ENCODE measurements at places on chromosomes 1 and 21.

DNA sequence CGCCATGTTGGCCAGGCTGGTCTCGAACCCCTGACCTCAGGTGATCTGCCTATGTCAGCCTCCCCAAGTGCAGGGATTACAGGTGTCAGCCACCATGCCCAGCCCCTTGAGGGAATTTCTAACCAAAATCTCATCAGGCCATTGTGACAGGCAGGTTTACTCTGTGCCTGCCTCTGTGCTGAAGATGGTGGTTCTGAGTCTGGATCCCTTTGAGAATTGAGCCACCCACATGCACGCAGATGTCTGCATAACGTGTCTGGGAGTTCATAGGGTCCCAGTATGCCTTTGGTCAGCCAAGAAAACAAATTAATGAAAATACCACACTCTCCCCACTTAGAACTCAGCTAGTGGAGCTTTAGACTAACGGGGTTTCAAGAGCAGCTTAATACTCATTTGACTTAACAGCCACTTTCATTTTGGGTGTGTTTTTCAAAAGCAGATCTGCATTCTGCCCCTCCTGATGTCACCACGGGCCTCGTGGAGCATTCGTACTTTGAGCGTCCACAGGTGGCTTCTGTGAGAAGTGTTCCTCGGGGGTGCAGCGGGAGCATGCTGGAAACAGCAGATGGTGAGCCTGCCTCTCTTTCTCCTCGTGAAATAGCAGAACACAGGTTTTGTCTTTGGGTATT is 45.3 kb downstream of the DIP2A start:
- DNase-seq: no peak

DNA sequence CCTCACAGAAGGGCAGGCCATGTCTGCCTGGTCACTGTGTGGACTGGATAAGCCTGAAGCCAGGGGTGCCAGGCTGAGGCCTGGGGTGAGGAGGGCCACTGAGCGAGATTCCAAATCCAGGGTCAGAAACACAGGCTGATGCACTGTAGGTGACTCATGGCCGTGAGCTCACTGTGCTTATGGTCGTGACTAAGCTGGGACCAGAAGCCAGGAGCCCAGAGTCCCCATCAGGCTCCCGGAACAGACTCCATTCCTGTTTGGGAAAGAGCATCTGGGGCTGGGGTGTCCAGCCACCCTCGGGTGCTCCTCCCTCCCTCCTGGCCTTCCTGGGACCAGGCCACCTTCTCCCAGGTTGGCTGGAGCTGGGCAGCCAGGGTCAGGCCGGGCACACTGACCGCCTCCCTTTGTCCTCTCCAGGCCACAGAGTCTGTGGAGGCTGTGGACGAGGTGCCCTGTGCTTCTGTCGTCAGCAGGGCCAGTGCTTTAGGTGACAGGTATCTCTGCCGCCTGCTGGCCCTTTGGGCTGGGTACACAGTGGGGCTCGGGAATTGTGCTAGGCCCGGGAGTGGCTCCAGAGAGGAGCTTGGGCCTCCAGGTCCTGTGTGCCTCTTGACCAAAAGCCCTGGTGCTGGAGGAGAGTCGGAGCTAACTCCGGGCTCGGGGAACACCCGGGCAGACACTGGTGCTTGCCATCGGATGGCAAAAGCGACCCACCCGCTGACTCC is 36.7 kb downstream of the AJAP1 start:
- peak; percentile 60 for DNase-seq

DNA sequence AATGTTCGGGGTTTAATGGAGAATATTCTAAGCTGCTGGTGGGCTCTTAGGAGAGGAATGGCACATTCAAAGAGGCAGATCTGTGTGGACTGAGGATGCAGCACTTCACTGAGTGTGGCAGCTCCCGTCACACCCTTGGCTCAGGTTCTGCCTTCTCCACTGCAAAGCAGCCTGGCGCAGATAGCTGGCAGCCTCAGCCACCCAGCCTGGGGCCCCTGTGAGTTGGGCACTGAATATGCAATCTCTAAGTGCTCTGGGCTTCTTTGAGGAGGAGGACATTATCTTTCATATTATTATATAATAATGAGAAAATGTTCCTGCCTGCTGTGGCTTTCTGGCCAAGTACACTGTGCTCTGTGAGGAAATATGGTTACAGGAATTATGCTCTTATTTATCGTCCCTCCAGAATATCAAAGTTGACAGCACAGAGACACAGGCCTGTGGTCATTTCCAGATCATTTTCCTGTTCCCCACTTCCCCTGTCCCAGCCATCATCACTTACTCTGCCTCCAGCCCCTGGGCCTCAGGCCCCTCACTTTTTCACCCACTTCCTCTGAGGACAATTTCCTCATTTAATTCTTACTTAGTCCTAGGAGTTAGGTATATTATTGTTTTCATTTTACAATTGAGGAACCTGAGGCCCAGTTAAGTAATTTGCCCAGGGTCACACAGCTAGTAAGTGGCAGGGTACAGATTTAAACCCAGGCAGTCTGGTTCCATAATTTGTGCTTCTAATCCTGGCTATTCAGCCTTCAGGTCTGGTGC is 53.6 kb downstream of the MAB21L3 start:
- no peak for DNase-seq

GRCh38 chr1:107806902-107807301 is 158.1 kb downstream of the VAV3 start:
- no peak for DNase-seq

DNA sequence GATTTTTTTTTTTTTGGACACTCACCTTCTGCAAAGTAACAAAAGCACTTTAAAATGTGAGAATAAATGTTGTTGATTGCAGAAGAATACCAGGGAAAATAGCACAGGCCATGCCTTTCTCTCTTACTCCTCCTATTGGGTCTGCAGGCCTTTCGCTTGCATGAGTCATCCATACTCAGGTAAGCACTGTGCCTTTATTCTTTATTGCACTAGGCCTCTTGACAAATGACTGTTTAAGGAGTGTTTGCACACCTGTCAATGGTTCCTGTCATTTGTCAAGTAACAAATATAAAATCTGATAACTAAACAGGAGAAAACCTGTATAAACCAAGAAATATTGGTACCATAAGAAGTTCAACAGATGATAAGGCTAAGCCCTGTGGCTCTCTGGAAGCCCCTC is 106.5 kb downstream of the RGS7 start:
- peak; percentile 3 for DNase-seq

DNA sequence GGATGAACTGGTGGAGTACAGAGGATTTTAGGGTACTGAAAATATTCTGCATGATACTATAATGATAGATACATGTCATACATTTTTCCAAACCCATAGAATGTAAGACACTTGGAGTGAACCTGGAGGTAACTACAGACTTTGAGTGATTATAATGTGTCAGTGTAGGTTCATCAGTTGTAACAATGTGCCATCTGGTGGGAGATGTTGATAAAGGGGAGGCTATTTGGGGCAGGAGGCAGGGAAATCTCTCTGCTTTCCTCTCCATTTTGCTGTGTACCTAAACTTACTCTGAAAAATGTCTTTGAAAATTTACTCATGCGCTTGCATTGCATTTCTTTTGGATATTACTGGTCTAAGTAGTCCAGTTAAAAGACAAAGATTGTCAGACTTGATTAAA is 35.2 kb downstream of the PTBP2 start:
- no peak for DNase-seq

GRCh38 chr1:205107327-205107726 is 14.5 kb downstream of the RBBP5 start:
- no peak for DNase-seq

DNA sequence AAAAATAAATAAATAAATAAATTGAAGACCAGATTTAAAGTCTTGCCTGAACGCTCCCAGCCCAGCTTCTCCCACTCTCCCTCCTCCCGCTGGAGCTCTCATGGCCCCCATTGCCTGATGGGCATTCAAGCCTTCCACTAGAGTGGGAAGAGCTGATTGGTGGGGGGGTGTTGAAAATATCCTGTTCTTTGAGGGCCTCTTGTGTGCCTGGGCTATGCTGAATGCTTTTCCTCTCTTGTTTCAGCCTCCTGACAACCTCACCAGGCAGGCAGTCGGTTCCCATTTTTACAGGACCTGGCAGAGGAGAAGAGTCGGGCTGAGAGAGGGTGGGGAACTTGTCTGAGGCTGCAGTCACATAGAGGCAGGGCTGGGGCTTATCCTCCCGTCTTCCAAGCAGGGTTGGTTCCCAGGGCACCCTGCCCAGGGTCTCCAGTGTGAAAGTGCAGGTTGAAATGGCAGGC is 59.2 kb upstream of the SSBP3 start:
- DNase-seq: no peak

DNA sequence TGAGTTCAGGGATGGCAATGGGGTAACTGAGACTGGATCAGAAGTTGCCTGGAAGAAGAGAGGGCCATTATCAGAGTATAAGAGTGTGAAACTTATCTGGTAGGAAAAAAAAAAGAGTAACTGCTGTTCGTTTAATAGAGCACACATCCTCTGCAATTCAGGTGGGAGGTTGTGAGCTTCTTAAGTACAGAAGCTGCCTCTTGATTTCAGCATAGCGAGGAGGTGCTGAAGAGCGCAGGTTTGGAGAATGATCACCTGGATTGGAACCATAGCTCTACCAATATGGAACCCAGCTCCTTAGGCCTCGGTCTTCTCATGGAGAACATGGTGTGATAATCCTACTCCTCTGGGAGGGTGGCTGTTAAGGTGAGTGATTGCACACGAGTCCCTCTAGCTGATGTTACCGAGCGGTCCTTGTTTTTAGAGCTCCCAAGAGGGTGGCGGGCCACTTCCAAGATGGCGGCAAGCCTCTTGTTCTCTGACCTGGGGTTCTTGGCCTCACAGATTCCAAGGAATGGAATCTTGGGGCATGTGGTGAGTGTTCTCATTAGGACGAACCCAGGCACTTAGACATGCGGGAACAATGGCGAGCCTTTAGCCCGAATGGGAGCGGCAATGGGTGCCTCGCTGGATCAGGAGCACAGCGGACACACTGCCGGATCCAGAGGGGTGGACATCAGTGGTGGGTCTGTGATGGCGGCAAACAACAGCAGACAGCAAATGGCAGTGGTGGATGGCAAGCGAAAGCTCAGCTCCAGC is 3.3 kb upstream of the MX1 start:
- no peak for DNase-seq

GRCh38 chr1:54577612-54578011 is 29.6 kb downstream of the ACOT11 start:
- no peak for DNase-seq

DNA sequence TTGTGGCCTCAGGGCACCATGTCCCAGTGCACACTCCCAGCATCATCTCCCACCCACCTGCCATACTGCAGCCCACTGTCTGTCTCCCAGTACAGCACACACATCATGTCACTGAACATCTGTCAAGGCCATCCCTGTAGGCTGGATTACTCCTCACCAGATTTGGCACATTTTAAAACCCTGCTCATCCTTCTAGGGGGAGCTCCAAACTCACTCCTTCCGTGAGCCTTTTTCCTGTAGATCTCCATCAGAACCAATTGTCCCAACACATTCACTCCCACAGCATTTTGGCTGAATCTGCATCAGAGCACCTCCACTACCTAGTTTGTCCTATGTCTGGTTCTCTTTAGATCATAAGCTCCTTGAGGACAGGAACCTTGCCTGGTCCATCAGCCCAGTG is 58.6 kb upstream of the GRIK3 start:
- no peak for DNase-seq

DNA sequence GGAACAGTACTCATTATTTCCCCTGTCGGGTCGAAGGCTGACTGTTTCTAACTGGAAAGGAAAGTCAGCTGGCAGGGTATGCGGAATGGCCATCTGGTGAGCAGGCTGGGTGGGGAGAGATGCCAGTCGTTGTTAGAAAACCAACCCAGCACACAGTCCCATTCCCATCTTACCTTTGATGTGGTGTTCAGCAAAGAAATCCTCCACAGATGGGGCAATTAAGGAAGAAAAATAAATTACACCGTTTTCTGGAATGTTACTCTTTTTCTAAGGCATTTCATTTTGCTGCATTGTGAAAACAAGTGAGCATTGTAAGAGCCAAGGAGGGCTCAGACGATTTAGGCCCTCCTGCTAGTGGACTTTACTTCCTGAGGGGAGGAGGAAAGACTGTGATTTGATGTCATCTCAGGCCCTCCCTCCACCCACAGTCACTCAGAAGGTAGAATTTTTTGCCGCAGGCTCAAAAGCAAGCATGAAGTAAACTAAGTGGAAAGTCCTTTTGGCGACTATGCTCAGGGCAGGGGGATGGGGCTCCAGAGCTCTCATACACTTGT is at the start of gene SLC16A4:
TSS of gene SLC16A4 (minus strand) at position 335 of the 554 bp plus-strand sequence. CDS start 1,703 bp downstream, outside the sequence.
- no peak for DNase-seq

- DNase-seq: no peak
Observed at GRCh38 chr1:175530622-175531375, 212.6 kb downstream of the TNR start.

GRCh38 chr1:226560243-226560642 is 11.7 kb downstream of the STUM start:
- DNase-seq: no peak

- no peak for DNase-seq
Observed at GRCh38 chr1:24964811-24965570, 34.9 kb upstream of the RUNX3 start.

DNA sequence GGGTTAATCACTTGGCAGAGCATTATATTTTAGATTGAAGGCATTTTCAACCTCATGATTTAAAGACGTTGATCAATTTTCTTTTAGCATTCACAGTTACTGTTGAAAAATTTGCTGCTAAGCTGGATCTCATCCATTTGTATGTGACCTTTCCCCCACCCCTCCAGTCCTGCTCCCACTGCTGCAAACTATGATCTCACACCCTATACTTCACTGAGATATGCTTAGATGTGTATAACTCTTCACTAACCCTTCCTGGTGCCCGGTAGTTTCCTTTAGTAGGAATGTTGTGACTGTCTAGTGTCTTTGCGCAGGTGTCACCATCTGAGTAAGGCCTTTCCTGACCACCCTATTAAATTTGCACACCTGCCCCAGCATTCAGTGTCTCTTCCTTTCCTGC is 67.0 kb upstream of the C1orf21 start:
- no peak for DNase-seq

- no peak for DNase-seq
Observed at GRCh38 chr1:216814576-216815259, 91.5 kb upstream of the ESRRG start.

DNA sequence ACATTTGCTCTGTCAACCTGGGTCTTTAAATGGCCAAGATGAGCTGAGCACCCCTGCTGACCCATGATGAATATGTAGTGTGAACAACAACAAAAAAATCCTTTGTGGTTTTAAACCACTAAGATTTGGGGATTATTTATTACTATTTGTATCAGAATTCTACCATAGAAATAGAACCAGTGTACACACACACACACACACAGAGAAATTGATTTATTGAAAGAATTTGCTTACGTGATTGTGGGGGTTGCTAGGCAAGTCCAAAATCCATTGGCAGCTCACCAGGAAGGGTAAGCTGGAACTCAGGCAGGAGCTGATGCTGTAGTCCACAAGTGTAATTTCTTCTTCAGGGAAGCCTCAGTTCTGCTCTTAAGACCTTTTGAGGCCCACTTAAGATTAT is 82.5 kb upstream of the MAP1LC3C start:
- peak; percentile 2 for DNase-seq
